ENCODE measurements at places on chromosomes 6 and 20. TPM values are rescaled to one million over a fixed set of nuclear protein-coding genes. Genes with fewer than 3 reads are reported as not detected.

ADGRF4 gene
- not detected for total RNA-seq

CCN5 gene
- total RNA-seq: not detected

TOP1 gene
- 66.7 TPM for total RNA-seq

C4B gene
- total RNA-seq: 2.0 TPM

PXDC1 gene
- not detected for total RNA-seq

MEI4 gene
- total RNA-seq: not detected

TAAR1 gene
- not detected for total RNA-seq

DNA sequence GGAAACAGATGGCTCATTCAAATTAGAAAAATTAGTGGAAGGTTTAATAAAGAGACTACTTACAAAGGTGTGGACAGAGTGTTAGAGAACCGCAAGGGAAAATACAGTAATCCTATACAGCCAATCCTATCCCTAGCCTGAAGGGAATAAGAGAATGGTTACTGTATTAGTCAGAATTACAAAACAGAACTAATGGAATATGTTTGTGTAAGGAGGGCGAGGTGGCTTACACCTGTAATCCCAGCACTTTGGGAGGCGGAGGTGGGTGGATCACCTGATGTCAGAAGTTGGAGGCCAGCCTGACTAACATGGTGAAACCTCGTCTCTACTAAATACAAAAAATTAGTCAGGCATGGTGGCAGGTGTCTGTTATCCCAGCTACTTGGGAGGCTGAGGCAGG lies 16.3 kb upstream of the TRPC4AP start:
- DNase-seq: no peak
- peaks cover under 1% of the 10 kb centered on the region for H3K27me3 ChIP-seq
- H3K27ac ChIP-seq: no peak overlapping the region
- peaks cover 13% of the 10 kb centered on the region for H3K36me3 ChIP-seq
- no peak overlapping the region for H3K4me3 ChIP-seq
- H3K4me1 ChIP-seq: no peaks in the 10 kb centered on the region

DNA sequence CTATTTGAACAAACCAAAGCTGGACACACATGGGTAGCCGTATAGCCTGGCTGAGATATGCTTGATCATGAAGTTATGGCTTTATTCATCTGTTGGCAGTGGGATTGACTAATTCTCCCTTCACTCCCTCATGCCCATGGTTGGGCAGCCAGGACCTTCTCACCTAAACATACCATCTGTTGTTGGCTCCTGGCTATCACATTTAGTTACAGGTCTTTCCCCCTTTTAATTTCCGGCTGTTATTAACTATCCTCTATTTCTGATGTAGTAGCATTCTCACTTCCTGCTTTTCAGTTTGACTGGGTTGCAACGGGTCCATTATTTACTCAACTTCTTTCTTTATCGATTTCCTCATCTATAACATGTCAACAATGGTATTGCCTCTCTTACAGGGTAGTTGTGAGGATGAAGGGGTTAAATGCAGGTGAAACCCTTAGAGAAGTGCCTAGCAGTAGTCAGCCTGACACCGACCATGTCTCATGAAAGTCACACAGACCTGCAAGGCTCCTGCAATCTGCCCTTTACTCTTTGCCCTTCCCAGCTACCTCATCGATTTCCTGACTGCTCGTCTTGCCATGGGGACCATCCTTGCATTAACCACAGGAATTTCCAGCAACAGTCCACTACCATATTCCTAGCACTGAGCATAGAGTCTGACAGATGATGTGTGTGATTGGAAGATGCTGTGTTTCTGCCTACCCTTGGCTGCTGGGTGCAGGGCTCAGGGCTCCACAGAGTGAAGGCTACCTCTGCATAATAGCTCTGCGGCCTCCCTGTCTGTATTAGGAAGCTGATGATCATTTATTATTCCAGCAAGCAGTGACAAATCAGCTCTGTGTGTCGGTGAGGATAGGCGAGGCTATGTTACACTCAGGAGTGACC lies 42.2 kb downstream of the PPP1R14C start:
- no peaks in the 10 kb centered on the region for H3K4me1 ChIP-seq
- no peaks in the 10 kb centered on the region for H3K36me3 ChIP-seq
- H3K4me3 ChIP-seq: no peak overlapping the region
- H3K27me3 ChIP-seq: peaks cover 21% of the 10 kb centered on the region

DNA sequence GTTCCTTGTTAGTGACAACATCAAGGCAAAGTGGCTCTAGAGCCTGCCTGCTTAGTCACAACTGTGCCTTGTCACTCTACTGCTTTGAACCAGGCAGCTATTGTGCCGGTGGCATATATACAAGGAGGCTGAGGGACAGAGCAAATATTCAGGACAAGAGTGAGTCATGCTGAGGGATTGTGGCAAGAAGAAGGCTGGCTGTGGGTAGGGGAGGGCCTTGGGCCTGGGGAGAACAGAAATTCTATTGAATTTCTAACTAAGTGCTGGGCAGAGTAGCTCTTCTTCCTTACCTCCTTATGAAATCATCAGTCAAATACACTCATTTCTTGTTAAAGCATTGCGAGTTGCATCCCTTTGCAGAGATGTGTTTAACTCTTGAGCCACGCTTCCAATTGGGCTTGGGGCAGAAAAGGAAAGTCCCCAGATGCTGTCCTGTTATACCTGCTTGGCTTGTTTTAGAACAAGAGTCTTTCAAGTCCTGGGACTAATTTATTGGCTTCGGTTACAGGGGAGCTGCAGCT lies 59.7 kb downstream of the PFDN4 start:
- no peaks in the 10 kb centered on the region for H3K4me1 ChIP-seq
- H3K27me3 ChIP-seq: peaks cover 3% of the 10 kb centered on the region
- DNase-seq: no peak
- no peaks in the 10 kb centered on the region for H3K36me3 ChIP-seq

GRCh38 chr20:33693741-33694638 lies 7.8 kb upstream of the E2F1 start:
- no peak overlapping the region for H3K27ac ChIP-seq
- DNase-seq: no peak
- no peak overlapping the region for H3K4me3 ChIP-seq
- H3K36me3 ChIP-seq: peaks cover 3% of the 10 kb centered on the region
- H3K27me3 ChIP-seq: no peaks in the 10 kb centered on the region

GRCh38 chr20:58046311-58046710 lies 182.1 kb downstream of the ANKRD60 start:
- H3K4me3 ChIP-seq: no peak overlapping the region
- no peak overlapping the region for H3K27ac ChIP-seq
- no peaks in the 10 kb centered on the region for H3K4me1 ChIP-seq

GRCh38 chr20:55488593-55488992 lies 516.7 kb downstream of the CBLN4 start:
- no peak overlapping the region for H3K4me3 ChIP-seq
- H3K27ac ChIP-seq: no peak overlapping the region
- no peaks in the 10 kb centered on the region for H3K27me3 ChIP-seq
- H3K4me1 ChIP-seq: no peaks in the 10 kb centered on the region
- no peak for DNase-seq

DNA sequence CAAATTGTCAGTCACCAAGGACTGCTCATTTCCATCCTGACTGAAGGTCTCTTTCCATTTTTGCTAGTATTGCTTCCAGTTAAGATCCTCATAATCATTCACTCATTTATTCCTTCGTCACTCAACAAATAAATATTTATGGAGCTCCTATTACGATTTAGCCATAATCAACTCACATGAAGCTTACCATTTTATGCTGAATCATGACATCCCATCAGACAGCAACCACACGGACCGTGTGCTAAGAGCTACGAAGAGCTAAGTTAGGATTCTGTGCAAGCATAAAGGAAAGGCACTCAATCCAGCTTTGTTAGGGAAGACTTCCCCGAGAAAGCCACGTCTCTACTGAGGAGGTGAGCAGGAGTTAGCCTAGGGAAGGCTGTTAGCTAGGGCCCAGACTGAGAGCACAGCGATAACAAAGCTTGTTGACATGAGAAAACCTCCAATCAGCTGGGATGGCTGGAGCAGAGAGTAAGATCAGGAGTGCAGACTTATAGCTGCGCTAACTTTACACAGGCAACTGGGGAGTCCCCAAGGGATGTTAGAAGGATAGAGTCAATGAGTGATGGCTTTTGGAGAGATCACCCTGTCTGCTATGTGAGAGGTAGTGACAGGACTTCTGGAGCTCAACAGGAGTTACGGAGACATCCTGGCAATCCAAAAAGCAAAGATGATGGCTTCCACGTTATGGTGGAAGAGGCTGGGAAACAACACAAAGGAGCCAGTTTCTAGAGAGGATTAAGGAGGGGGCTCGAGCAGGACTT lies 2.6 kb upstream of the GID8 start:
- H3K27ac ChIP-seq: no peak overlapping the region
- H3K36me3 ChIP-seq: peaks cover 16% of the 10 kb centered on the region
- no peaks in the 10 kb centered on the region for H3K27me3 ChIP-seq
- no peak for DNase-seq
- H3K4me1 ChIP-seq: peaks cover 32% of the 10 kb centered on the region

DNA sequence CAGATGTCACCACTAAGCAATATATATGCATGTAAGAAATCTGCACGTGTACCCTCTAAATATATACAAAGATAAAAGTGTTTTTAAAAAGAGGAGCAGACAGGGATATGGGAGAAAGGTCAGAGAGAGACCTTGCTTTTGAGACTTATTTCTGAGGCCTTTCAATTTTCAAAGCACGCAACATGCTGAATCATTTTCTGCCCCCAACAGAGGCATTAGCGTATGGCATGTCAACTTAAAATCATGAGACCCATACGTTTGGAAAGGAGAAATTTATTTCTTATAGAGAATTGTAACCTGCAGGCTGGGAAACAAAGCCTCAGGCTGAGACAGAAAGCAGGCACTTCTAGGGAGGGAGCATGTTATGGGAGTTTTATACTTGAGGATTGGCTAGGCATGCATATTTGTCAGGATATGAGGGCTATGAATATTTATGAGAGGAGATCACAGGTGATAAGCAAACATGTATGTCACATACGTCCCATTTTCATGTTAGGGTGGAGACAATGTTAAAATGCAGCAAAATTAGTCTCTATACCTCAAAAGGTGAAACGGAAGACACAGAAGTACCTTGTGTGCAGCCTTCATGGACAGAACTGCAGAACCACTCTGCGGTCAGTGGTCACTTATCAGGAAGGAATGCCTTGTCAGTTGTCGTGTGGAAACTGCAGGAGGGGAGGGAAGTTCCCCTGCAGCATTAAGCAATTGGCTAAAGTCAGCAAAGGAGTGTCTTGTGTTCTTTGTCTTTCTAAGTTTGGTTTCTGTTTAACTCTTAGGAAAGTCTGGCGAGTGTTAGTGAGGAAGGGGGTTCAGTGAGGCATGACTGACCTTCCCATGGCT lies 6.3 kb upstream of the GABRR2 start:
- H3K27me3 ChIP-seq: no peaks in the 10 kb centered on the region
- no peaks in the 10 kb centered on the region for H3K4me1 ChIP-seq
- DNase-seq: no peak
- H3K27ac ChIP-seq: no peak overlapping the region

- no peak overlapping the region for H3K27ac ChIP-seq
- H3K27me3 ChIP-seq: no peaks in the 10 kb centered on the region
- H3K4me3 ChIP-seq: no peak overlapping the region
- no peak for DNase-seq
Measured at GRCh38 chr6:115783402-115784061, 277.2 kb downstream of the FRK start.

DNA sequence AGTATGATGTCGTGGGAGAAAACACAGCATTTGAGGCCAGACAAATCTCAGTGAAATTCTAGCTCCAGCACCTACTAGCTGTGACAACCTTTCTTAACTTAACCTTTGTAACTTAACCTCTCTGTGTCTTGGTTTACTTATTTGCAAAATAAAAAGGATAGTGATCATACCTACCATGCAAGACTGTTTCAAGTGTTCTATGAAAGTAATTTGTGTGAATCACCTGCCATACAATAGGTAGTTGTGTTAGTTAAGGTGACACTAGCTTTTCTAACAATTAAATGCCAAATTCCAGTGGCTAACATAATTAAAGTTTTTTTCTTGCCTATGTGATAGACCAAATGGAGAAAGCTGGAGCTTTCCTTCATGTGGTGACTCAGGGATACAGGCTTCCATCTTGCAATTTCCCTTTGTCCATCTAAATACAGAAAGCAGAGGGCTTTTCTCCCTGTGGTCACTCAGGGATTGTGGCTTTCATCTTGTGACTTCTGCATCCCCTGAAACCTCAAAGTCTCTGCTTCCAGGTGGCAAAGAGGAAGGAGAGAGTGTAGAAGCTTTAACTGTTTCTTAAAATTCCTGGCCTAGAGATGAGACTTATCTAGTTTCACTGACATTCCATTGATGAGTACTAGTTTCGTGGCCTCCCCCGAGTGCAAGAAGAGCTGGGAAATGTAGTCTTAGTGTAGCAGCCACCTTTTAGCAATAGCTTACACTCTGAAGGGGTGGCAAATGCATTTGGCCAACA lies 311.4 kb downstream of the CLIC5 start:
- H3K4me3 ChIP-seq: no peak overlapping the region
- no peaks in the 10 kb centered on the region for H3K27me3 ChIP-seq
- H3K4me1 ChIP-seq: peaks cover 5% of the 10 kb centered on the region
- H3K27ac ChIP-seq: no peak overlapping the region
- no peaks in the 10 kb centered on the region for H3K36me3 ChIP-seq

DNA sequence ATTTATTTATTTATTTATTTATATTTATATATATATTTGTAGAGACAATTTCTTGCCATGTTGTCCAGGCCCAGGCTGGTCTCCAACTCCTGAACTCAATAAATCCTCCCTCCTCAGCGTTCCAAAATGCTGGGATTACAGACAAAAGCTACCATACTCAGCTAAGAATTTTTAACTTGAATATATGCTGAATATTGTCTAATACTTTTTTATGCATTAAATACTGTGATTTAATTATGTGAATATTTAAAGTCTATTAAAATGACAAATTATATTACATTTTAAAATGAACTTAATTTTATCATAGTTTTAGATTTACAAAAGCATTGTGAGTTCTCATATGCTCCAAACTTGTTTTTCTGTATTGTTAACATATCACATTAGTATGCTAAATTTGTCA lies 1022.4 kb downstream of the GRIK2 start:
- no peaks in the 10 kb centered on the region for H3K27me3 ChIP-seq
- peaks cover 3% of the 10 kb centered on the region for H3K4me1 ChIP-seq
- no peak overlapping the region for H3K27ac ChIP-seq
- H3K36me3 ChIP-seq: no peaks in the 10 kb centered on the region
- DNase-seq: no peak

GRCh38 chr20:34389206-34389953 lies 26.3 kb downstream of the ITCH start:
- H3K27ac ChIP-seq: no peak overlapping the region
- no peaks in the 10 kb centered on the region for H3K27me3 ChIP-seq
- no peak overlapping the region for H3K4me3 ChIP-seq
- no peak for DNase-seq

GRCh38 chr20:6012179-6012578 lies 41.7 kb downstream of the LRRN4 start:
- no peak overlapping the region for H3K27ac ChIP-seq
- no peak for DNase-seq
- peaks cover 39% of the 10 kb centered on the region for H3K36me3 ChIP-seq
- peaks cover 25% of the 10 kb centered on the region for H3K4me1 ChIP-seq

GRCh38 chr6:148294059-148294458 lies 48.6 kb upstream of the SASH1 start:
- no peaks in the 10 kb centered on the region for H3K4me1 ChIP-seq
- no peak overlapping the region for H3K4me3 ChIP-seq
- H3K27ac ChIP-seq: no peak overlapping the region

Data from activated CD4-positive, alpha-beta T cell treated with anti-CD3 and anti-CD28 coated beads, Interleukin-2, amount 10 ng/mL, durations not matched to agents 7 days and 5 days (primary cell).